AG08395 (cell line): ENCODE measurements at places on chromosomes 2 and 18.
A peak's percentile ranks its signal among the peaks of the same experiment; 100 is the strongest.

GRCh38 chr2:100137318-100137717 is 5.1 kb downstream of the AFF3 start:
- no peak for DNase-seq

- no peak for DNase-seq
Observed at GRCh38 chr18:42474577-42474976, 519.5 kb downstream of the PIK3C3 start.

DNA sequence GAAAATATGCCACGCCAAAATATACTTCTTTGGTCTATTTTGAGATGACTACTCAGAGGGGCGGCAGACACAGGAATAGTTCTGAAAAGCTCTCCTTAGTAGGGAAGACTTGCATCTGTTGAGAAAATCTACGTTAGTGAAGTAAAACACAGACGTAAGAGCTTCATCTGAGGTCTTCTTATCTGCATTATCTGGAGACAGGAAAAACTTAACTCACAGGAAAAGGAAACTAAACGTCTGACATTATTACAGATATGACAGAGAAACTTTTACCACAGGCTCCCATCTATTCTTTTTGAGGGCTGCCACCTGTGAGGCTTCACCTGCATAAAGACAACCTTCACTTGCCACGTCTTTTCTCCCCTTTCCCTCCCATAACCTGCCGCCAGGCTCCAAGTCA is 1295.7 kb downstream of the LRP1B start:
- DNase-seq: no peak

DNA sequence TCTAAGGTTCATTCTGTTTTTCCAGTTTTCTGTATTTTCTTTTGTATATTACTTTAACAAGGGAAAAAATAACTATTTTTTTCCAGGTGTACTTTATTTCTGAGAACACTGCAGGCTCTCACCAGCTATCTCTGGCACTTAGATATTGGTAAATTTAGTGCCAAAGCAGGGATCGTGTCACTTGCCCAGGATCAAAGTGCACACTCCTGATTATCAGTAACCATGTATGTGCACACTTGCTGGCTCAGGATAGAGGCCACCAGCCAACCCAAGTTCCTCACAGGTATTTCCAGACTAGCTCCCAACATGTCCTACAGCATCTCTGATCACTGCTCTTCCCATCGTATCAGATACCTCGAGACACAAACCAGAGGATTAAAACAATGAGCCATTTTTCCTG is 5.8 kb upstream of the FZD5 start:
- no peak for DNase-seq

DNA sequence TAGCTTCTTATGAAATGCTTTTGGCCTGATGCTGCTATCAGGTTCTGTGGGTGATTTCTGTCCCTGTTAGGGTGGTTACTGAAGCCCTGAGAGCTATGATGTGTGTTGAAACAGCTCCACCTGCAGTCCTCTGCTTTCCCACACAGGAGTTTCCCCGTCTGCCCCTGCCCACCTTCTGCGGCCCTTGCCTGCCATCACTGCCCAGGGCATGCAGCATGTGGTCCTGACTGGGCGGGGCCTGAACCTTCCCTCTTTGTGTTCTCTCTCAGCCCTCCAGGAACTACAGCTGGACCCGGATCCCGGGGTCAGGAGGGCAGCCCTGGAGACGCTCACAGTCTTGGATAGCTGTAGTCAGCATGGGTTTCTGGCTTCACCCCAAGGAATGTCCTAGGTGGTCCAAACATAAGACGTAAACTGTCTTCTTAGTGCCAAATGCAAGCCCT is 21.4 kb downstream of the HJURP start:
- DNase-seq: peak; percentile 12

DNA sequence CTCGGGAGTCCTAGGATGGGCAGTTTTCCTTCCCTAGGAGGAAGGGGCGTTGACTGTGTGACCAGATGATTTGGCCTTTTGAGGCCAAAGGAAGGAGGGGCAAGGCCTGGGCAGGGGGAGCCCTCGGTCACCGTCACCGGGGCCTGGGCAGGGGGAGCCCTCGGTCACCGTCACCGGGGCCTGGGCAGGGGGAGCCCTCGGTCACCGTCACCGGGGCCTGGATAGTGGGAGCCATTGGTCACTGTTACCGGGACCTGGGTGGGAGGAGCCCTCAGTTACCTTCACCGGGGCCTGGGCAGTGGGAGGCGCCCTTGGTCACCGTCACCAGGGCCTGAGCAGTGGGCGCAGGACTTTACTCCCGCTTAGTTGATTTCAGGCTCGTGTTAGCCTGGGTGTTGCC is 17.3 kb downstream of the D2HGDH start:
- no peak for DNase-seq

DNA sequence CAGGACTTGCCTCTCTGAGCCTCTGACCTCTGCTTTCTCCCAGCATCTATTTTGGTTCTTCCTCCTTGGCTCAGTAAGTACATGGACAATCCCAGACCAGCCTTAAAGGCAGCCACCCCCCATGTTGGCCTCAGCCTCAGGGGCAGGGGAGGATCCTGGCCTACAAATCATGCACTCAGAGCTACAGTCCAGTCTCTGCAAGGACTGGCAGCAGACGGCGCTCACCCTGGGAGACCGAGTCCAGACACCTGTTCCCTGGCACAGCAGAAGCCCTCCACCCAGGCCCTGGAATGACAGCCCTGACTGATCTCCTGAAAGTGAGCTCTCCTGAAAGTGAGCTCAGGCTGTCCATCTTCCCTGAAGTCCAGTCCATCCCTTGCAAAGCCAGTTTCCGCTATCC is 25.7 kb upstream of the PTPN4 start:
- DNase-seq: no peak

DNA sequence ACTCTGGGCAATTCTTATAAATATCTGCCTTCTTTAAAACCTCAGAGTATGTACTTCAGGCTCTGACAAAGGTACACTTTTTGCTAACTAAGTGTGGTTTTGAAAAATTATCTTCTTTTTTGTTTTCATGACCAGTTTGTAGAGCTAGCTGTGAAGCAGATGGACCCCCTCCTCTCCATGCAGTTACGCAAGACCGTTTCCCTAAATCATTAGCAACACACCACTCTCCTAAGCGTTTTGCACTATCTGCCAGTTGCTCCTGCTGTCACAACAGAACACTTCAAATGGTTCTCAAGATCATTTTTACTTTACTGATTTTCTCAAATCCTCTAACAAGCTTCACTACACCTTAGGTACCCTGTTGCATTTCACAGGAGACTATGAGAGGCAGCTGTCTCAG is 53.3 kb downstream of the GULP1 start:
- DNase-seq: no peak

DNA sequence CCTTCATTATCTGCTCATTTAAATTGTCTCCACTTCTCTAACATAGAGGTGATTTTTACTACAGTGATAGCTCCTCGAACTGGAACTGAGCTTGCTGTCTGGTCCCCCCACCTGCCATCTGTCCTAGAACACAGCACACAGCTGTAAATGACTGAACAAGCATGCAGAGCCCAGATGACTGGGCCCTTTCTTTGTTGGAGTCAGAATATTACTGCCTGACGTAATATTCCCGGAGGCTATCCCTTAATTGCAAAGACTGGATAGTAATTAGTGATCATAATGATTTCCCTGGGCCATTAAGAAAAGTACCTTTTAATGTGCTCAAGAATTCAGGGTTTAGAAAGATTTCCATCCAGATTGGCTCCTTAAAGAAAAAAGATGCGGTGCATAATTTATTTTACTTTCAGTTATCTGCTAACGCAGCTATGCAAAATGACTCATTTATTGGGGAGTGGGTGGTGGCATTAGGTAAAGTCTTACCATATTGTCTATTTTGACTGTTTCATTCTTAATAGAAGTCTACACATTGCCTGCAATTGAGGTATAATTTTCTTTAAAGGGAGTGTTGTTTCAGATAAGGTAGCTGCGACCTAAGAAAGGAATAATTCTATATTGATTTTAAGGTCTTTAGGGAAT is 84.4 kb downstream of the MAP4K4 start:
- DNase-seq: no peak

DNA sequence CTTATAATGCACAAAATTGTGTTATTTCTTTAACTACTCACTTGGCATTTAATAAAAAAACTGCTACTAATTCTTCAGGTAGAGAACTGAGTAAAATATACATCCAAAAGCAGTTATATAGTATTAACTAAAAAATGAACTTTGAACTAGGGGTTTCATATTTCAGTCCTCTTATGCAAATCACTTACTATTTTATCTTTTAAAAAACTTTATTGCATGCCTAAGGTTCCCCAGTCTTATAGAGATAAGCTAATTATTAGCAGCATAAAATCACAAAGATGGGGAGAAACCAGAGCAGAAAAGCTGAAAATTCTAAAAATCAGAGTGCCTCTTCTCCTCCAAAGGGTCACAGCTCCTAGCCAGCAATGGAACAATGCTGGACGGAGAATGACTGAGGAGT is 228.0 kb downstream of the CALCRL start:
- no peak for DNase-seq

- DNase-seq: peak; percentile 36
Observed at GRCh38 chr2:145110668-145111356, 590.9 kb upstream of the ZEB2 start.
